ENCODE measurements at places on chromosomes 6 and 20.

GRCh38 chr6:16982807-16983206 is 119.0 kb upstream of the STMND1 start:
- no peak for DNase-seq

DNA sequence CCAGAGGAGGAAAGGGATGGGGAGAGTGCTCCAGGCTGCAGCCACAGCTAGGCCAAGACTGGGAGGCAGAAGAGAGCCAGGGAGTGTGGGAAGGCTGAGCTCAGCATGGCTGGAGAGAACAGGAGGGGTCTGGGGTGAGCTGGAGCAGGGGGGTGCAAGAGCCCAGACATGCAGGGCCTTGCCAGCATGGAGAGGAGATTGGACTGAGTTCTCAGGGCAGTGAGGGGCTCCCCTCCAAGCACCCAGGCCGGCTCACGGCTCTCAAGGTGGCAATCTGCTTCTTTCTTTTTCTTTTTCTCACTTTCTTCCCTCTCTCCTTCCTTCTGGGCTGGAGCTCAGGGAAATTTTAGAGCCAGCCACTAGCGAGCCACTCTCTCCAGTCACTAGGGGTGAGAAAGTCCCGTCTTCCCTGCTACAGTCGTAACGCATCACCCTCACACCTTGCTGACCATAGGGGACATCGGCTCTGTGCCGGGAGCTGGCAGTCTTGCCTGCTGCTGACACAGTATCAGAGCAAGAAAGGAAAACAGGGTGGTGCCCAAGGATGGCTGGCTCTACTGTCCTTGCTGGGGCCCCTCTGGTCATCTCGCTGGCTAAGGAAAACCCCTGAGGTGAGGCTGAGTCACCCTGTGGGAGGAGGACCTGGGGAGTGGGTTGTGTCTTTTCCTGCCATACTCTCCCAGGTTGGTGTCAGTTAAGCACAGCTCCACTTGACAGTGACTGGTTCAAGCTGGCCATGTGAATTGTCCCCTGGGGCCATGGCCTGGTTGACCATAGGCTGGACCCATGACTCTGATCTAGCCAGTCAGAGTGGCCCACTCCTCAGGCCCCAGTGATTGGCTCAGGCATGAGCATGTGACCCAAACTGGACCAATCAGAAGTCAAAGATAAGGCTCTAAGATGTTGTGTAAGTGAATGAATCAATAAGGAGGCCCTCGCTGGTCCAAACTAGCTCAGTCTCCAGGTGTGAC is 135.1 kb upstream of the PMEPA1 start:
- DNase-seq, result no peak

GRCh38 chr6:45665859-45666258 is 288.1 kb upstream of the SUPT3H start:
- DNase-seq, result no peak

- no peak for DNase-seq
Measured at GRCh38 chr6:14517516-14518105, 400.0 kb downstream of the CD83 start.

DNA sequence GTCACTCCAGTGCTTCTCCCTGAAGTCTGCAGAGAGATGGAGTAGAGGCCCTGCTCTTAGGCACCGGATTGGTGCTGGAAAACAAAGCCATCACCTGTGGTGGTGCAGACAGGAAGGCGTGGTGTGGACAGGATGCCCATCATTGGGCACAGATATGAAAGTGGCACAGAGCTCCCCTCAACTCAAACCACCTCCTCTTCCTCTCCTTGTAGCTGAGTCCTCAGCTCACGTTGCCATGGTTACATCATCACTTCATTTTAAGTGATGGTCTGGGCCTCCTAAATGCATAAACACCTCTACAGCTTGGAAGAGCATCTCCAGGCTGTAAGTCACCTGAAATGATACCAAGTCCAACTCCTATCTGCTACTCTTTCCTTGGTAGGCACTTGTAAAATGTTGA is 8.0 kb upstream of the RTF2 start:
- DNase-seq, result peak; percentile 7

DNA sequence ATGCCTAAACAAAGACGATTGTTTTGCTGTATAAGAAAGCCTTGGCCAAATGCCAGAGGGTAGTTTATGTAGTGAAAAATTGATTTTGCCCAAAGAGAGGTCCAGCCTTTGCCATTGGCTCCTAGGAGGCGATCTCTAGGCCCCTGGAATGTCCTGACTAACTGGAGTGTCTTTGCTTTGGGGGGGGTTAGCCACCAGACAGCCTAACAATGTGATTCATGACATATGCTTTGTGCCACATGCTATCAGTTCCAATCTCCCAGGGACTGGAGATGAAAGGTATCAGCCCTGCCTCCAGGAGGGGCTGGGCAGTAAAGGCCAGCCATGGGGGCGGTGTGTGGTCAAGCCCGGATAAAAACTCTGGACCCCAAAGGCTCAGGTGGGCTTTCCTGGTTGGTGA is 32.7 kb upstream of the TUBB2A start:
- no peak for DNase-seq

DNA sequence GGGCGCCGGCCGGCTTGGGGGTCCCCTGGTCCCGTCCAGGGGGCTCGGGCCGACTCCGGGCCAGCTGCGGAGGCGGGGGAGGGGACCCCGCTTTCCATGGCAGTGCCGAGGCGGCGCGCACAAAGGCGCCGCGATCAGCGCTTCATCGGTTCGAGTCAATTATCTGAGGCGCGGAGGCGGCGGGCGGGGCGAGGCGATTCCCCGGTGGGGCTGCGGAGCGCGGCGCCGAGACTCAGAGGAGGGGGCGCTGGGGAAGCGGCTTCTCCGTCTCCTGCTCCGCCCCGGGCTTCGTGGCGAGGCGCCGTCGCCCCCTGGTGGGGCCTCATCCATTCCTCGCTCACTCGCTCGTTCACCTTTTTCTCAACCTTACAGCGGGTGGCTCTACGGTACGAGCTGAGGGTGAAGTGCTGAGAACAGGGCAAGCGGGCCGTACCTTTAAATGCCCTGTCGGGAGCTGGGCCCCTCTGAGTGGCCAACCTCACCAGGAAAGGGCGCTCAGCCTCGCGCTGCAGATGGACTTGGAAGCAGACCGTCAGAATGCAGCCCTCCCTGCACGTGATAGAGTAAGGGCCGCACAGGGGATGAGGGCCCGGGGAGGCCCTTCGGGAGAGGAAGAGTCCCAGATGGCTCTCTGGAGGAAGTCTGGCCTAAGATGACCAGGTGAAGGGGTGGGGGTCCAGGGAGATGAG is 39.9 kb downstream of the SLC52A3 start:
- DNase-seq, result no peak

DNA sequence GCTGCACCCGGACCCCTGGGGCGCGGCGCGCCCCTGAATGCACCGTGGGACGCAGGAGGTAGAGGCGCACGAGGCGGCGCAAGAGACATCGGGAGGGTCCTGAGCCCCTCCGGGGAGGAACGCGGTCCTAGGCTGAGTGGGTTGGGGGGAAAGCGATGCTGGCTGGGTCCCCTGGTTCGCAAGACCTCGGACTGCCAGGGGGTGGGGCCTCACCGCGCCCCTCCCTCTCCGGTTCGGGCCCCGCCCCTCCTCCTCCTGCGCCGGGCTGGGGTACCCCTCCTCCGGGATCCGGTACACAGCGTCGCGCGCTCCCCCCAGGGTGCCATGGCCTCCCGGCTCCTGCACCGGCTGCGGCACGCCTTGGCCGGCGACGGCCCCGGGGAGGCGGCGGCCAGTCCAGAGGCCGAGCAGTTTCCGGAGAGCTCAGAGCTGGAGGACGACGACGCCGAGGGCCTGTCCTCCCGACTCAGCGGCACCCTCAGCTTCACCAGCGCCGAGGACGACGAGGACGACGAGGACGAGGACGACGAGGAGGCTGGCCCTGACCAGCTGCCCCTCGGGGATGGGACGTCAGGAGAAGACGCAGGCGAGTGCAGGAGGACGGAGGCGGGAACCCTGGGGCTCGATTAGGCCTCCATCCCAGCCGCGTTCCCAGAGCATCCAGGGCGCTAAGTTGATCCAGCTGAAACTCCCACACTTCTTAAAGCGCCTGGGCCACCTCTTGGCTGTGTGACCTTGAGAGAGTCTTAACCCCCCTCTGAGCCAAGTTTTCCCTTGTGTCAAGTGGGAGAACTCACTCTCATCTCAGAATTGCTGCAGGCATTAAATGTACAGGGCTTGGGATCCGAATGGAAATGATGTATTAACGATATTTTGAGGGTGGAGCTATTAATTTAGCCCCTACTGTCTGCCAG is 541 bp downstream of the SNX21 start:
- no peak for DNase-seq

DNA sequence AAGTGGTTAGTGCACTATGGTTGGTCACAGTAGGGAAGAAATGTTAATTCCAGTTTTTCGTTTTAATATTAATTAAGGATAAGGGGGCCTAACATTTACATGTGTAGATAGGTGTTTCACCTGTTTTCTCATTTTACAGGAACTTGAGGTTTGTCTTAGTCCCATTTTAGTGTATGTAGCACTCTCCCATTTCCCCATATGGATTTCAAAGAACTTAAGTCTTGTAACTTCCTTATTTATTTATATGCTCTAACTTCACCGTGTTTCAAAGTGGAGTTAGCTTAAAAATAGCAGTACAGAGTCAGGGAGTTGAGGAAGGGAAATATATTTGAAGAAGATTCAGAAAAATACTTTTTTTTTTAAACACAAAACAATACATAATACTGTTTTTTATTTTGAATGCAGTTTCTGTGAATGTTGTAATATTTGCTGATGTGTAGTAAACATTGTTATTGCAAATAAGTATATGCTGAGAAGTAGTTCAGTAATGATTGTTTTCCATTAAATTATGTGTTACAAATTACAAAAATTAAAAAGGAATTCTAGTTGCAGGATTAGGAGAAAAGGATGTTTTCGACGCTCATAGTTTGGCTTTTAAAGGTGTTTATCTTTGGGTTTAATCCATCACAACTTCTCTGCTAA is 3.5 kb downstream of the SCAF8 start:
- no peak for DNase-seq

DNA sequence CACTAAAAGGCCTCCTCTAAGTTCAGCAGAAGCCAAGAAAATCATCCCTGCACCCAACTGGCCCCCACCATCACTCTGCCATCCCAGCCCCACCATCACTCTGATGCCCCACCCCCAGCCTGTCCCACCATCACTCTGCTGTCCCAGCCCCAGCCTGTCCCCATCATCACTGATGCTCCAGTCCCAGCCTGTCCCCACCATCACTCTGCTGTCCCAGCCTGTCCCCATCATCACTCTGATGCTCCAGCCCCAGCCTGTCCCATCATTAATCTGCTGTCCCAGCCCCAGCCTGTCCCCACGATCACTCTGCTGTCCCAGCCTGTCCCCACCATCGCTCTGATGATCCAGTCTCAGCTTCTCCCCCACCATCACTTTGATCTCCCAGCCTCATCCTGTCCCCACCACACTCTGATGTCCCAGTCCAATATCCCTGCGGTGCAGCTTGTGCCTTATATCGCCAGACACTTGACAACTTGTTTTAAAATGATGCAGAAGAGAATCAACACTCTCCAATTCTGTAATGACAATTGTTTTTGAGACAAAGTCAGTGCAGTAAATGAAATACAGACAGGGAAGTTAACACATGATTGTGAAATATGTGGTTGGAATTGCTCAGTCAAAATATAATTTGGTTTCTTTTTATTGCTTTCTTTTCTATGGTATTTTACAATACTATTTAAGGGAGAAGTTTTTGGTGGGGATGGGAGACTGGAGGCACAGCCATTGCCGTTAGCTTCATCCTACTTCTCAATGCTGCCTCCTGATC is 100.8 kb downstream of the TNFAIP3 start:
- no peak for DNase-seq

DNA sequence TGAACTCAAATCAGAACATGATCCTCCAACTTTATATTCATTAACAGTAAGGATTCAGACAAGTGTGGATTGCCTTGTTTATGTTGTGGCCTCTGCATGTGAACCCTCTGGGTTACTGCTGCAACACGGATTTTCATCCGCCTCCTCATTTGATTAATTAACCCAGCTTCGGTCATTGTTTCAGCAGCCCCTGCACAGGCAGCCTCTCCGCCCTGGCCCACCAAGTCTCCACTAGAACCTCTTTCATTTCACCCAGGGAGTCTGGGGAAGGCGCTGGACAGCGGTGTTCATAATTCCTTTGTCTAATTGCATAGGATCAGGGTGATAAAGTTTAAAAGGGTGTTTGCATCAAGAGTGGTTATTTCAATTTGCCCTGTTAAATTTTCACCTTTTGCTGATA is 15.7 kb downstream of the NKX2-2 start:
- no peak for DNase-seq

DNA sequence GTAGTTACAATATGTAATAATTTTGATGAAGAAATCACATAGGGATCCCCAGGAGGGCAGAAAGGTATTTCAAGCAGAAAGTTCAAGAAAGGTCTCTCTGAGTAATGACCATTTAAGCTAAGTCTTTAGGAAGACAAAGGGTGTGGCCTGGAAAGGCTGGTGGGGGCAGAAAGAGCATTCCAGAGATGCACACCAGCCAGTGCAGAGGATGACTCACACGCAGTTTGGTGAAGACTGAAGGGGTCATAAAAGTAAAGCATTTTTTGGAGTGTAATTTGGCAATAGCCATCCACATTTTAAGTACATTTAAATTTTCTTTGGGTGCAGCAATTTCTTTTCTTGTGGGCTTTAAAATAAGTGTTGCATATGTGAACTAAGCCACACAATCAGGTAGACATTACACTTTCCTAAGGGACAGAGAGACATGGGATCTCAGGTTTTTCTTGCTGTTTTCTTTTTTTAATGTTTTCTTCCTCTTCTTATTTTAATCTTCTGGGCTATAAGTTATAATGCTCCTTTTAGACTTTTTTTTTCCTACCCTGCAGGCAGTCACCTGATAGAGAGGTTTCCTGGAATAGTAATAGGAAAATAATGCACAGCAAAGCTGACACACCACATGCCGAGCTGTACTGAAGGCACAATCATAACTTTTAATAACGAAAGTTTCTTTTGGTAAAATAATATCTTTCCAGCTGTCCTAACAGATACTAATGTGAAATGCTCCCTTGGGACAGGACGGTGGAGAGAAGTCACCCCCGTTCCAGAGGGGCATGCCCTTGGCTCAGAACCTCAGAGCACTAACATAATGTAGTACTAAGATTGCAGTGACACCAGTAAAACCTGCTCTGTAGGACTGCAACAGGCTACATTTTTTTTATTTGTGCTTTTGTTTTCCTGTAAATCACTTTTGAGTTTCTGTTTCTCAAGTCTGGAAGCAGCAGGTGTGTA is 49.6 kb upstream of the PTPRK start:
- DNase-seq, result no peak

DNA sequence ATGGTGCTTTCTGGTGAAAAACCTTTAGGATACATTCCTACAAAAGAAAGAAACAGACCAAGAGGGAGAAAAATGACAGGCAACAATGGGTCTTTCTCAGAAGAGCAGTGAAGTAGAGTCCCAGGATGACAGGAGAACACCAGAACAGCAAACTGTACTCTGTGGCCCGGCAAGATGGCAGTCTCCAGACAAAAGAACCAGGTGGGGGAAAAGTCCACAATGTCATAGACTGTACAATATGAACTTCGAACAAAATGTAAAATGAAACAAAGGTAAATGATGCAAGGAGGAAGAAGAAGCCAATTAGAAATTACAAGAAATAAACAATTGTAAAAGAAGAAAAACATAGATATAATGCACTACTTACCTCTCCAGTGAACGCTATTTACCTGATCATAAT is 23.2 kb upstream of the HSF2 start:
- no peak for DNase-seq
